Activated CD8-positive, alpha-beta memory T cell treated with anti-CD3 and anti-CD28 coated beads for 1 hour (primary cell): ENCODE measurements at places on chromosomes 13 and 19.

DNA sequence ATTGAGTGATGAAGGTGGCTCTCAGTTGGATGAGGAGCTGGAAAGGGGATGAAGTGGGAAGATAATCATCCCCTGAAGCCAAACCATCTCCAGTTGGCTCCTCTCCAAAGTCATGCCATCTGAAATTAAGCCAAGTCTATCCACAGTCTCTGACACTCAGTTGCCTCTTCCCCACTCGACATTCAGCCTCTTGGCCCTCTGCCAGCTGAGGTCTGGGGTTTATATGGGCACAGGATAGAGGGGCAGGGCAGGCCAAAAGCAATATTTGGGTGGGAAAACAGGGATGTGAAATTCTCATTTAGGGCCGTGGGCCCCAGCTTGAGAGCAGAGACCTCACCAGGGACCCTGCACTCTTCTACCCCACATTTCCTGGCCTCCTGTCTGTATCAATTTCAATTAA is 85.9 kb downstream of the SLITRK1 start:
- no peak for DNase-seq

DNA sequence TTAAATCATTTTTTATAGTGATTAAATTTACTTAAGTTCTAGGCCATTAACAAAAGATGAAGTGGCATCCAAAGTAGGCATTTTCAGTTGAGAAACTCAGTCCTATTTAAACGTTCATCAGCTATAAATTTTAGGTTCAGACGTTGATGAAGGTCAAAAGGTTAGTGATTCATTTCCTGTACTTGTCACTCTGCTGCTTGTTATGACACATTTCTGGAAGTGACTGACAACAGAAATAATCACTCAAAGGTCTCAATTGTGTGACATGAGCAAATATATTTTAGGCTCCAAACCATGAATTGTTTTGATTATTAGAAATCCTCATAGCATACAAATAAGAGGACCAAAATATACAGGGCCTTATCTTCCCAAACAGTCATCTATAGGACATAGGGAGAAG is 10.3 kb upstream of the EDNRB start:
- DNase-seq, result no peak

GRCh38 chr19:3270902-3271301 is 46.4 kb downstream of the CELF5 start:
- DNase-seq, result no peak

- no peak for DNase-seq
Measured at GRCh38 chr19:10379880-10380312, 476 bp downstream of the TYK2 start.

DNA sequence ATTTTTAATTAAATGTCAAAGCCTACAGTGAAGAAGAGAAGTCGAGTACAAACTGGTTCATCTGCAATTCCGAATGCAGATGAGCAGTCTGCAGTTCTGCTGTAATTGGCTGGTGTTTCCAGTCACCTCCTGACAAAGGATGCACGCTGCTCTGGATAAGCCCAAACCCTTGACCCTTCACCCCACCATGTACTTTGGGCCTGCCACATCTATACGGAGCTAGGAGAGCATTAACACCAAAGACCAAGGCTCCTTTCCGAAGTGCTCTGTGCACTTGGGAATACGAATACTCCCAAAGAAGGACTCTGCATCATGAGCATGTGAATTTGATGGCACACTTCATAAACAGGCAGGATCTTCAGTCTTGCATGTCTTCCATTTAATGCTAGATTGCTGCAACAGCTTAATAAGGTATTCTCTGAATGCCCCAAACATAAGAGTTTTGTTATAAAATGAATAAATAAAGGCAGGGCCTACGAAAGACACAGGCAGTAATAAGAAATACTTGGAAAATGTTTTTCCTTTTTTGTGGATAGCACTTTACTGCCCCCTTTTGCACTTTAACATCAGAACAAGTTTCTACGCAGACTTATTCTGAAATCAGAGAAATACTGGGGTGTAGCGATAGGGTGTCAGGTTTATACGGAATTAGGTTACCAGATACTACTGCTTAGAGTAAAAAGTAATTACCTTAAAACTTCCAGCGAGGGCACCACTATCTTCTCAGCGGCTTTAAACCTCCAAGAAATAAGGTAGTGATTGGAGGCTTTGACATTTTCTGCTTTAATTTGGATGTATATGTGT is 15.0 kb downstream of the EFNB2 start:
- no peak for DNase-seq

DNA sequence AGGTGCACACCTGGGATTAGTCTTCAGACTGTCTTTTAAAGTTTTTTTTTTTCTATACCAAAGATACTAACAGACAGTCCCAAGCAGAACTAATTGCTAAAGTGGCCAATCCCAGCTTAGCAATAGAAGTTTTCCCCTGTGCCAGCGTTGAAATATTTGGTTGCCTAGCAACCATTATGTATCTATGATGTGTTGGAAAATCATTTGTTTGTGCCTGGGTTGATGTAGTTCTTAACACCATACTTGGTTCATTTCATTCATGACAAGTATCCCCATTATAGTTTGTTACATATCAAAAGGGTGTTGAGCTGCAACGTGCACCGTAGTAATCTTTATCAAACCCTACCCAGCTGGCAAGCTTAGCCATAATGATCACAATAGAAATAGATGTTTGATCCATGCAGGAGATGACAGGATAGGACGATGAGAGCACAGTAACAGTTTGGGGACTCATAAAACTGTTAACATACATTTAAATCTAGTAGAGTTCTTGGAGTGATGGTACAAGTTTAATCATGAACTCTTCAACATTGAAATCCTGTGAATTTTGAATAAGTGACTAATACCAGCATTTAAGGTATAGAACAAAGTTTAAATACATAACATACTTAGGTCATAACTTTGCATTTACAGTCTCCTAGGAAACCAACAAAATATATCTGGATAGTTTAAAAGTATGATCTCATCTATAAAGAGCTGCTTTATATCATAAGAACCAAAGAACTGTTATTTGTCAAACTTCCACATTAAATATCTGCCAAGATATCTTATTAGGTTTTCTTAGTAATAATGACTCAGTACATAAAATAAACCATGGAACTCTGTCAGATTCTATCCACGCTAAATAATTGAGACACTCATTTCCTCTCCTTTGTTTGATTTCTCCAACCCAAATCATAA is 73.4 kb downstream of the MBNL2 start:
- DNase-seq, result no peak

DNA sequence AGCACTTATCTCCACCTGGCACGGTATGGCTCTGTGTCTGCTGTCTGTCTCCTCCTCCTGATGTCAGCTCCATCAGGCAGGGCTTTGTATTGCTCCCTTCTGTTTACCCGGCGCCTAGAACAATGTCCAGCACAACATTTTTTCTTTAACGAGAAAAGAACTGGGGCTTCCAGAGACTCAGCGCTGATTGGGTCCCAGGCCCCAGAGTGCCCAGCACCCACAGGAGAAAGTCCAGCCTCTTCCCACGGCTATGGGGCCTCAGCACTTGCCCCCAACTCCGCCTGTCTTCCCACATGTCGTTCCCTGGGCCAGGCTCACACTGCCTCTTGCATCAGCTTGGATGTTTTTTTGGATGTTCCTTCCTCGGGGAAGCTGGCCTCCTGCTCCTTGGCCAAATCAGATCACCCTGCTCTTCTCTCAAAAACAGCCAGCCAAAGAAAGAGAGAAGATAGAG is 6.9 kb downstream of the MYPOP start:
- no peak for DNase-seq

- DNase-seq, result no peak
Measured at GRCh38 chr13:92649140-92649813, 577.3 kb upstream of the GPC6 start.
